ENCODE measurements at places on chromosomes 7 and 10. TPM values are rescaled to one million over a fixed set of nuclear protein-coding genes. Genes with fewer than 3 reads are reported as not detected.

GRCh38 chr10:92405419-92405924, 114.5 kb downstream of the MARCHF5 start:
- DNase-seq, result no peak

- DNase-seq, result no peak
Measured at GRCh38 chr7:115178835-115179234, 256.9 kb downstream of the MDFIC start.

GRCh38 chr10:71131508-71132088, 80.8 kb upstream of the UNC5B start:
- DNase-seq, result no peak

GRCh38 chr7:8296362-8296659, 34.3 kb upstream of the ICA1 start:
- DNase-seq, result no peak

DNA sequence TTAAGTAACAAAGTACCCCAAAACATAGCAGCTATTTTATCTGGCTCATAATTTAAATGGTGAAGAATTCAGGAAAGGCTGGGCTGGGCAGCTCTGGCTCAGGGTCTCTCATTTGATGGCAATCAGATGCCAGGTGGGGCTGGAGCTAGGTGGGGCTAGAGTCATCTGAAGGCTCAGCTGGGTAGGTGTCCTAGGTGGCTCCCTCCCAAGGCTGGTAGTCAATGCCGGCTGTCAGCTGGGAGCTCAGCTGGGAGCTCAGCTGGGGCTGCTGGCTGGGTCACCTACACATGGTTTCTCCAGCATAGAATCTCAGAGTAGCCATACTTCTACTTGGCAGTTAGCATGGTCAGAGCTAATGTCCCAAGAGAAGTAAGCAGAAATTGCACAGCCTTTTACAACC, 34.1 kb downstream of the OSBPL3 start:
- no peak for DNase-seq

- no peak for DNase-seq
Measured at GRCh38 chr7:73668103-73668885, 663 bp downstream of the VPS37D start.

DNA sequence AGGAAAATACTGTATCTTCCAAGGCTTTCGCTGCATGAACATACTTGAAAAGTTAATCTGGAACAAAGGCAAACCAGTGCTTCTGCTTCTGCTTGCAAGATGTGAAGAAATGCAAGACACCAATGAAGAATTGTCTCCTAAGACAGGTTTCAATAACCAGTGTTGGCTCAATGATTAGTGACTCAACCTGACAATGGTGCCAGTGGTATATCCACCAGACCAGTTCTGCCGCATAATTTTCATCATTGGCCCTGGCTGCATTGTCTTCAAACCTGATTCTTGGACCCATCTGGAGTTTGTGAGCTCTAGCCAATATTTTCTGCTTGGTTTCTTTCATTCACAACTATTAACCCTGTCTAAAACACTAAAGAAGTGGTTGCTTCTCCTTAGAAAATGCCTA, 13.6 kb upstream of the STAMBPL1 start:
- DNase-seq, result no peak

GRCh38 chr7:20737840-20738448, 48.7 kb downstream of the SP8 start:
- no peak for DNase-seq

- no peak for DNase-seq
Measured at GRCh38 chr10:1403508-1404322, 333.6 kb downstream of the ADARB2 start.

DNA sequence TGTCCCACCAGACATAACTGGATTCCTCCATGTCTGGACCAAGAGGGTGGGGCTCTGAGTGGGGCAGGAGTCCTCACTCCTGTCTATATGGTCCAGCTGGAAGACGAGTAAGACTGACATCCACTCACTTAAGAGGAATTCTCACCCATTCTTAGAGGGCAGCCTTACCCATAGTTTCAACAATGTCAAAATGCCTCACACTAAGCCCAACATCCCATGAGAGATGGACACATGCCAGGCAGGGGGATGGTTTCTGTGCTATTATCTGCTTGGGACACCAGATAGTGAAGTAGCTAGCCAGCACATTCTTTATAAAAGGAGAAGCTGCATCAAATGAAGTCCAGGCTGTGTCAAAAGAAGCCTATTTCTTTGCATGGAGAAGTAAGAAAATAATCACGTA, 4.7 kb upstream of the LANCL2 start:
- DNase-seq, result no peak

- DNase-seq, result no peak
Measured at GRCh38 chr10:84825330-84825729, 496.9 kb downstream of the CCSER2 start.

The RNF32 gene
- total RNA-seq, result 0.64 TPM

The CCL24 gene
- 2.9 TPM for total RNA-seq

The HOXA9 gene
- total RNA-seq, result 0.57 TPM

The C1QL3 gene
- total RNA-seq, result not detected

The IMPDH1 gene
- 34.0 TPM for total RNA-seq

The C7orf57 gene
- 1.1 TPM for total RNA-seq

The DDX50 gene
- total RNA-seq, result 17.1 TPM

The SPDYE16 gene
- not detected for total RNA-seq
